CD4-positive, alpha-beta T cell treated with Interleukin-6 at 100 ng/mL for 8 hours (primary cell): ENCODE measurements at places on chromosomes 11 and 22.
A peak's percentile ranks its signal among the peaks of the same experiment; 100 is the strongest.

- peak; percentile 23 for DNase-seq
Observed at GRCh38 chr22:17281440-17281841, 62.2 kb upstream of the ADA2 start.

- DNase-seq: peak; percentile 42
Observed at GRCh38 chr22:23182309-23183060, 2.2 kb downstream of the BCR start.

- no peak for DNase-seq
Observed at GRCh38 chr11:83941050-83941449, 654.9 kb upstream of the CCDC90B start.

- no peak for DNase-seq
Observed at GRCh38 chr22:43349636-43350035, 6.5 kb upstream of the SCUBE1 start.

- DNase-seq: no peak
Observed at GRCh38 chr11:110293389-110293788, 3.0 kb downstream of the RDX start.

- no peak for DNase-seq
Observed at GRCh38 chr11:78790784-78791183, 216.1 kb upstream of the NARS2 start.

- no peak for DNase-seq
Observed at GRCh38 chr11:133898770-133899115, 53.4 kb upstream of the SPATA19 start.

- DNase-seq: no peak
Observed at GRCh38 chr11:121793291-121793690, 322.7 kb downstream of the BLID start.

DNA sequence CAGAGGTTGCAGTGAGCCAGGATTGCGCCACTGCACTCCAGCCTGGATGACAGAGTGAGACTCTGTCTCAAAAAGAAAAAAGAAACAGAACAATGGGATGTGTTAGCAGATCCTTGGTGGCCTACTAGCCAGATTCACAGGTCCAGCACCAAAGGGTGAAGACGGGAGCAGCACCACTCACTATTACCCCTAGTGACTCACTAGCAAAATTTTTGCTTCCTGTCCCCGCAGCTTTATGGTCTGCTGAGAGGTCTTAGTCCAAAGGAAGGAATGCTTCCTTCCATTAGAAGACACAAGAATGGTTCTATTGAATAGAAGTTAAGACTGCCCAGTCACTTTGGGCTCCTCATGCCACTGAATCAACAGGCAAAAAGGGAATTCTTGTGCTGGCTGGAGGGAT is 35.9 kb upstream of the NUP50 start:
- no peak for DNase-seq

DNA sequence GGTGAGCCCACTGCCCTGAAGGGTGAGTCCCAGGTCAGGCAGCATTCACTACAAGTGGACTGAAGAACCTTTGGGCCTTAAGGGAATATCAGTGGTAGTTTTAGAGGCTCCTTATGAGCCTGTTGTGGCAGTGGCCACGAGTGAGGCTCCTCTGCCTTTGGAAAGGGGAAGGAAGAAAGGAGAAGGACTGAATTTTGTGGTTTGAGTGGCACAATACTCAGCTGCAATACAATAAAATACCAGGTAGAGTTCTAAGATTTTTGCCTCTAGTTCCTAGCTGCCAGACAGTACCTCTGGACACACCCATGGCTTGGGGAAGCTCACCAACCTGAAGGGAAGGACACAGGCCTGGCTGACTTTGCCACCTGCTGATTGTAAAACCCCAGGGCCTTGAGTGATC is 260.9 kb downstream of the DYNC2H1 start:
- DNase-seq: no peak

- no peak for DNase-seq
Observed at GRCh38 chr22:49760280-49760629, 67.4 kb downstream of the BRD1 start.

DNA sequence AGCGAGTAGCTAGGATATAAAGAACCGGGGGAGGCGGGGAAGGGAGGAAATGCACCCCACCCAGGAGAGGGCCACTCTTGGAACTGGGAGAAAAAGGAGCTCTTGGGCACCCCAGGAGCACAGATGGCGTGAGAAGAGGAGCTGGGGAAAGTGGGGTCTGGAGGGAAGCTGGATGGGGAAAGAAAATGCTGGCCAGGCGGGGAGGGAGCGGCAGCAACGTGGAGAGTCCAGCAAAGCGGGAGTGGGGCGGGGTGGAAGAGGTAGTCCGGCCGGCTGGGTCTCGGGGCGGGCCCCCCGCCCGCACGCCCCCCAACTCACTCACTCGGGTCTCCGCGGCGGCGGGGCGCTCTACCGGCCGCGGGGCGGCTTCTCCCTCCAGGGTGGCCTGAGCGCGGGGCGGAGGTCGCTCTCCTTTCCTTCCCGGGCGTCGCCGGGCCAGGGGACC is 522 bp downstream of the TOB2 start:
- no peak for DNase-seq

DNA sequence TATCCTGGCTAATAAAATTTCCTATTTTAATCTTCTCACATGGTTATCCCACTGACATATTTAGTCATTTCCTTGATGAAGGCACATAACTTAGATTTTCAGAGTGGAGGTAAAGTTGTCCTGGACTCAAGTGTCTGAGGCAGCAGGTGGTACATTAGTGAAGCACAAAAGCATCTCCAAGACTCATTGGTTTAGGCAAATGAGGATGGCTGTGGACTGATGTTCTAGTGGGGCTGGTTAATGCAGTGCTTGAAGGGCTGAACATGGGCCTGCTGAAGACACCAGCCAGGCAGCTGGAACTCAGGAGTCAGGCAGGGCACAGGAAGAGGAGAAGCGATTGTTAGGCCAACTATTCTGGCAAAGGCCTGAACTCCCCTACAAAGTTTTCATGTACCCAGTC is 76.3 kb upstream of the SESN3 start:
- no peak for DNase-seq

DNA sequence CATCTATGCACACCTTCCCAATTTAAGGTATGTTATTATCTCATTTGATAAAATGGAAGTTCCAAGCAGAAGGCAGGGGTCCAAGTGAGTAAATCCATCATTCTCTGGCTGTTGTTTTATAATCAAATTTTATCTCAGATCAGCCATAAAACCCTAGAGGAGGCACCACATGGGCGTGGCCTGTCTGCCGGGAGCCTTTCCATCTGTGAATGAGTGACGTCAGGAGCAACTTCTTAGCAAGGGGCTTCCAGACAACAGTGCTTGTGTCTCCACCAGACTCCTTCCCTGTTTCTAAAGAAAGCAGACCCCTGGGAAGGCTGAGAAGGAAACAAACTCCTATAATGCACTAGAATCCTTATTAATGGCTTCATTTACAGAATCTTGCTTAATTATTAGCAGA is 13.5 kb downstream of the SEZ6L start:
- no peak for DNase-seq

- DNase-seq: no peak
Observed at GRCh38 chr22:23062616-23063538, 7.4 kb upstream of the GNAZ start.

GRCh38 chr11:64933213-64933934 is 2.3 kb downstream of the GPHA2 start:
- no peak for DNase-seq

- no peak for DNase-seq
Observed at GRCh38 chr11:84719935-84720577, 907.1 kb downstream of the DLG2 start.

DNA sequence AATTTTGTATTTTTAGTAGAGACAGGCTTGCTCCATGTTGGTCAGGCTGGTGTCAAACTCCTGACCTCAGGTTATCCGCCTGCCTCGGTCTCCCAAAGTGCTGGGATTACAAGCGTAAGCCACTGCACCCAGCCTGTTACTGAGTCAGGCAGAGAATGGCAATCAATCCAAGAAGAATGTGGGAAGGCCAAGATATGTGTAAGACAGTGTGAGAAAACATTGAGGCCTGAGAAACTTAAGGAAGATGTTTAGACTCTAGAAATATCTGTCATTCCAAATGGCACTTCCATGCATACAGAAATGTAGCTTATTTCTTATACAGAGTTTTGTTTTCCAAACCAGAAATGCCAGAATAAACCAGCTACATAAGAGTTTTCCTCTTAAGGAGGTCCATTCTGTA is 248.5 kb downstream of the ETS1 start:
- no peak for DNase-seq

- no peak for DNase-seq
Observed at GRCh38 chr11:85299258-85299942, 327.7 kb downstream of the DLG2 start.

GRCh38 chr11:44033411-44033850 is 14.3 kb upstream of the ACCSL start:
- DNase-seq: no peak

GRCh38 chr11:31676280-31676982 is 134.7 kb downstream of the PAX6 start:
- DNase-seq: no peak

DNA sequence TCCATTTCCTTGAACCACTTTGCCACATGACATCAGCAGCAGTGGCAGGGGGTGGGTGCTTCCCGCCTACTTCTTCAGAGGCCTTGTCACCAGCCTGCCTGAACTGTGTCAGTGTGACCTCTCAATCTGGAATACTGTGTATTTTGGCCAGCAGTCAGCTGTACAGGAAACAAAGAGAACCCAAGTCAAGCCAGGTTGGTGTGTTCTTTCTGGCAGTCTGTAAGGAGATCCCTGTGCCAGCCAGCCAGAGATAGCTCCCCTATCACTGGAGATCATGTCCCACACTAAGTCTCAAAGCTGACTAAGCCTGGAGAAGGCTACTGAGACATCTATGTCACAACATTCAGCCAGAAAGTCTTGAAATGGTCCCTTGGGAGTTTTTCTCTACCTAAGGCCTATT is 142.1 kb downstream of the TRPC6 start:
- no peak for DNase-seq

DNA sequence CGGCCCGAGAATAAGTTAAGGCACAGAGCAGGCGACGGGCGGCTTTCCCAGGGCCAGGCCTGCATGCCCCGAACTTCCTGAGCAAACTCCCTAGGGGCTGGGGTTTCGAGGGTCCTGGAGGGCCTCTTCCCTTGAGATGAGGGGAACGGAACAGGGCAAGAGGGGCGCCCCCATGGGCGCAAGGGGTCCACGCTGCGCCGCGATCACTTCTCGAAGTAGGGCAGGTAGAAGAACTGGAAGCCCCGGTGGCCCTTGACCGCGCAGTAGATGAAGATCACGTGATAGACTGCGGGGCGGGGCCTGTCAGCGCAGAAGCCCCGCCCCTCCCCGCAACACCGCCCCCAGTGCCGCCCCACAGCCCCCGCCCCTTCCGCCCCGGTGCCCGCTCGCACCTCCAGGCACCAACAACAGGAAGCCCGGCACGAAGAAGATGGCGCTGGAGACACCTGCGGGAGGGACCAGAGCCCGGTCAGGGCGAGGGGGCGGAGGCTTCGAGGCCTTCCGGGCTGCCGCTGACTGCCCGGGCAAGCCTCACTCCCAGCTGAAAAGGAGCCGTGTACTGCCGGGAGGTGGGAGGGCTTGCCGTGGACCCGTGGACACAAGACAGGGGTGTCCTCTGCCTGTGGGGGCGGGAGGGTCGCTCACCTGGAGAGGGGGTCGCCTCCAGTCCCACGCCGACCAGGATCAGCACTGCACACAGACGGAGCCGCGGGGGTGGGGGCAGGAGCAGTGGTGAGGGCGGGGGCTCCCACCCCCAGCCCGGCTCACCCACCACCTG is 4.5 kb downstream of the TMEM134 start:
- DNase-seq: peak; percentile 96

GRCh38 chr11:69711822-69712801 is 8.3 kb upstream of the FGF19 start:
- DNase-seq: peak; percentile 38

DNA sequence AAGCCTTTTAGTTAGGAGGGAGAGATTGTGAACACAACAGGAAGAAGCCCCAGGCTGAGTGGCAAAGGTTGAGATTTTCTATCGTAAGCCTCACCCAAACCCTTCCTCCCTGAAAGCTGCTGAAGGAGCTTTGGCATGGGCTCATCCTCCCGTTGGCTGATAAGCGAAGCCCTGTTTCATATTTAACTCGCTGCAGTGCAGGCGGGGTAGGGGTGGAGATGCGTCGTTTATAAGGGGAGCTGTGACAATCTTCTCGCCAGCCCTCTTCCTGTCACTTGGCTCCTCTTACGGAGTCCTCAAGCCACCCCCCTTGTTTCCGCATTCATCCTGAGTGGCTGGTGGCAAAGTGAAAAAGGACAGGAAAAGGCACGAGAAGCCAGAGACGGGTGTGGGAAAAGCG is 137.0 kb downstream of the OR4C45 start:
- no peak for DNase-seq

DNA sequence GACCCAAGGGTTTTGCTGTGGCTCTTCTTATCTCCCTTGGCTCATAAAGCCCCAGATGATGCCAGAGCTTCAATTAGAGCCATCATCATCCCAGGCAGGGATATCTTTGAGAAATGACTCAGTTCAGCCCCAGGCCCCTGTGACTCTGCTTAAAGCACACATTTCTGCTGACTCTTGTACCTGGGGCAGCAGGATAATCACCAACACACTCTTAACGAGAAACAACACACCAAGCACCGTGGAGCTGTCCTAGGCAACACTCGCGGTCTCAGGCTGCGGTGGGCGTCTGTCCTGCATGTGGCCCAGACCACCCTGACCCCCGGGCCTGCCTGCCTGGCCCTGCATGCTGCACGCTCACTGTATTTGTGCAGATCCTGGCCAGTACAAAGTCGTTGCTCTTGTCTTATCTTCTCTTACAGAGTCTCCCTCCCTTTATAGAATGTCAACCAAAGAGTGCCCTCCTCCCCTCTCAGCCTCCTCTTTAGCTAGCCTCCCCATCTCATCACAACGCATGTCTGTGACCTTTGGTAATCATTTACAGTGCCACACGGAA is 114.2 kb upstream of the PARVA start:
- DNase-seq: no peak

- DNase-seq: no peak
Observed at GRCh38 chr22:27474711-27475547, 326.6 kb downstream of the MN1 start.

DNA sequence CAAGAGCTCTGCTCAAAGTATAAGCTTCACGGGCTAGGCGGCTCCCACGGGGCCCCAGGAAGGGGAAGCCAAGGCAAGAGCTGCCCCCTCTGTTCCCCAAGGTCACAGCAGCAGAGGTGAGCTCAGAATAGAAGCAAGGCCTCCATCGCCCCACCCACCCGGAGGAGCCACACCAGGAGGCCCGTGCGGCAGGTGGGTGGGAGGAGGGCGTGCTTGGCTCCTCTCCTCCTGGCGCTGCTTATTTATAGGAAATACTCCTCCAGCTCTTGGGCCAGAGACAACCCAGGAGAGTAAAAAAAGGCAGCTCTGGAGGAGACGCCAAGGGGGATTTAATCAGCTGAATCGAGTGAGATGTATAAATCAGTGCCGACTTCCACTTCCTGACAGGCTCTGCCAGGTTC is 87.8 kb downstream of the FEZ1 start:
- no peak for DNase-seq
